ENCODE measurements at places on chromosomes 1 and 21.

DNA sequence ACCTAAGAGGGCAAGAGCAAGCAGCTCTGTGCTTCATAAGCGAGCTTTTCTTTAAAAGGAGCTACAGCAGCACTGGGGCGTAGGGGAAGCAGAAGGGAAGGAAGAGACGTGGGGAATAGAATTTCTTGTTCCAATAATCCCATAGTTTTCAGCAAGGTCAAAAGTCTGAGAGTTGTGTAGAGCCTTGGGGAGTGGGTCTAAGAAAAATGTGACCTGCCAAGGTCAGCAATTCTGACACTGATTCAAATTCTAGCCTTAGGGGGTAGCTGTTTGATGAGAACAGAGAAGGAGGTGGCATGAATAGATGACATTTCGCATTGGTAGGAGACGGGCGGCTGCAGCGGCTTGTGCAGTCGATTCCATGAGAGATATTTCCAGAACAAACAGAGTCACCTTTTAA is 22.4 kb downstream of the PRRX1 start:
- DNase-seq, result no peak

GRCh38 chr1:110011527-110012041 is 22.8 kb upstream of the STRIP1 start:
- DNase-seq, result peak; percentile 55

GRCh38 chr21:17644186-17644585 is 31.5 kb upstream of the BTG3 start:
- DNase-seq, result no peak

- DNase-seq, result no peak
Observed at GRCh38 chr1:156586892-156587477, 4.6 kb upstream of the NAXE start.

- DNase-seq, result peak; percentile 11
Observed at GRCh38 chr1:7669559-7670311, 101.4 kb upstream of the VAMP3 start.

DNA sequence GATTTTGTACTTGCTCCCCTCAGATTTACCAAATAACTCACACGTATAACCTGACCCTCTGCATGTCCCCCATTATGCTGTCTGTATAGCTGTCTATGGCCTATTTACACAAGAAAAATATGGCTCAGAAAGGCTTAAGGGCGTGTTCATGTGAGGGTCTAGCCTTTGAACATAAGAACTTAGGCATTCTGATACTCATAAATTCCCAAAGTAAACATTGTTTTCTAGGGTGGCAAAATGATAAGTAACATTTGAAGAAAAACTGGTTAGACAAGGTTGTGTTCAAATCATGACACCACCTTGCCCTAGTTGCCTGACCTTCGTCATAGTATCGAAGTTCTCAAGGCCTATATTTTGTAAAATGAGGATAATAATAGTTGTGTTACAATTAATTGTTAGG is 394.6 kb downstream of the LRRIQ3 start:
- no peak for DNase-seq

- DNase-seq, result peak; percentile 68
Observed at GRCh38 chr1:51535006-51535592, 16.0 kb upstream of the EPS15 start.

Measured in HFFc6 (cell line).